ENCODE measurements at places on chromosomes 1 and 21.

GRCh38 chr1:62903982-62904855 is 120.3 kb downstream of the ATG4C start:
- no peak for DNase-seq

DNA sequence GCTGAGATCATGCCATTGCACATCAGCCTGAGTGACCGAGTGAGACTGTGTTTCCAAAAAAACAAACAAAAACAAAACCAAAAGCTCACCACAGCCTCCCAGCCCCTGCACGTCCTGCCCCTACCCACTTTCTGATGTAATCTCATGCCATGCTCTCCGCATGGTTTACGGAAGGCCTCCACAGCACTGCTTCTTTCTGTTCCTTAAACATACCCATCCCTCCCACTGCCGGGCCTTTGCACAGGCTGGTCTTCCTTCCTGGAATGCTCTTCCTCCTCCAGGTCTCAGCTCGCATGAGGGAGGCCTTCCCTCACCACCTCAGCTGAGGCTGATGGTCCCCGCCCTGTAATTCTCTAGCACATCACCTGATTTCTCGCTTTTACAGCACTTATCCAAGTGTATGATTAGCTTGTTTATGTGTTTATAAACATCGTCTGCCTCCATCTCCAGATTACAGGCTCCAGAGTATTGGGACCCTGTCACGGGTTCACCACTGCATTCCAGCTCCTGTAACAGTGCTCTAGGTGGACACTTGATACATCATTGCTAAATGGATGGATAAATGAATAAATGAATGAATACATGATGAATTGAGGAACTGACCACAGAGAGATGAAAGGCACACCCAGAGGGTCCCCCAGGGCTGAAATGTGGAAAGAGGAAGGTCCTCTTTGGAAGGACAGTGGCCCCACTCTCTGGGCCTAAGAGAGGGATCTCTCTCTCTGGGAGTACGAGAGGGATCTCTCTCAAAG is 22.1 kb downstream of the TCEA3 start:
- DNase-seq, result no peak

GRCh38 chr1:110615548-110616130 is 9.5 kb upstream of the KCNA2 start:
- peak; percentile 42 for DNase-seq

GRCh38 chr21:31342348-31342747 is 1.7 kb downstream of the TIAM1 start:
- no peak for DNase-seq

DNA sequence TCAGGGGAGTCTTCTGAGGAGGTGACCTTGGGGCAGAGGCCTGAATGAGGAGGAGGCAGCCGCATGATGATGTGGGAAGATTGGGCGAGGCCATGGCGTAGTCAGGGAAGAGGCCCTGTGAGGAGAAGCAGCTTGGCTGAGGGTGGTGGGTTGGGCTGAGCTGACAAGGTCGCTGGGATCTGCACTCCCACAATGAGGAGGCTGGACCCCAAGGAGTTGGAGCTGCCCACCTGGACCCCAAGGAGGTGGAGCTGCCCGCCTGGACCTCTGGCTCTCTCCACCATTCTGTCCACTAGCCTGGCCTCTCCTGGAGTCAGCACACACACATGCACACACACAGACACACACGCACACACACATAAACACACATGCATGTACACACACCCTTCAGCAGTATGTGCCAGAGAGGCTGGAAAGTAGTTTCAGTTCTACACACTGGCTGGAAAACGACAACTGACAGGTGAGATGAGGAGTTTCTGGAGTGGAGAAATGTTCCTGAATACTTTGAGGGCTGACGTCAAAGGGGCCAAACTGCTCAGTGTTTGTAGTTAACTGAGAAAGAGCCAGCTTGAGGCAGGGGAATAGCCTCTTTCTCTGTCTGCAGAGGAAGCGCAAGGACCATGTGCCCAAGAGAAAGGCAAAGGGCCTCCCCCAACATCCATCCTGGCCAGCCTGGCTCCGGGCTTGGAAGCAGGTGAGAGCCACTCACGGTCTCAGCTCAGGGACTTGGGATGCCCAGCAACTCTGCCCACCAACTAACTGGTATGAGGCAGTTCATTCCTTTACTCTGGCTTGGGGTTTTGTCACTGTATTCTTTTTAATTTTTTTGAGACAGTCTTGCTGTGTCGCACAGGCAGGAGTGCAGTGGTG is 7.1 kb downstream of the SMPDL3B start:
- DNase-seq, result no peak

- no peak for DNase-seq
Measured at GRCh38 chr1:178134061-178134460, 40.2 kb downstream of the RASAL2 start.

- DNase-seq, result no peak
Measured at GRCh38 chr1:3483801-3484444, 29.5 kb downstream of the ARHGEF16 start.

GRCh38 chr1:172949096-172949495 is 101.6 kb downstream of the TNFSF18 start:
- DNase-seq, result no peak

GRCh38 chr1:46607345-46608130 is 3.5 kb upstream of the MKNK1 start:
- no peak for DNase-seq

GRCh38 chr1:226443439-226443838 is 35.5 kb upstream of the PARP1 start:
- DNase-seq, result no peak

DNA sequence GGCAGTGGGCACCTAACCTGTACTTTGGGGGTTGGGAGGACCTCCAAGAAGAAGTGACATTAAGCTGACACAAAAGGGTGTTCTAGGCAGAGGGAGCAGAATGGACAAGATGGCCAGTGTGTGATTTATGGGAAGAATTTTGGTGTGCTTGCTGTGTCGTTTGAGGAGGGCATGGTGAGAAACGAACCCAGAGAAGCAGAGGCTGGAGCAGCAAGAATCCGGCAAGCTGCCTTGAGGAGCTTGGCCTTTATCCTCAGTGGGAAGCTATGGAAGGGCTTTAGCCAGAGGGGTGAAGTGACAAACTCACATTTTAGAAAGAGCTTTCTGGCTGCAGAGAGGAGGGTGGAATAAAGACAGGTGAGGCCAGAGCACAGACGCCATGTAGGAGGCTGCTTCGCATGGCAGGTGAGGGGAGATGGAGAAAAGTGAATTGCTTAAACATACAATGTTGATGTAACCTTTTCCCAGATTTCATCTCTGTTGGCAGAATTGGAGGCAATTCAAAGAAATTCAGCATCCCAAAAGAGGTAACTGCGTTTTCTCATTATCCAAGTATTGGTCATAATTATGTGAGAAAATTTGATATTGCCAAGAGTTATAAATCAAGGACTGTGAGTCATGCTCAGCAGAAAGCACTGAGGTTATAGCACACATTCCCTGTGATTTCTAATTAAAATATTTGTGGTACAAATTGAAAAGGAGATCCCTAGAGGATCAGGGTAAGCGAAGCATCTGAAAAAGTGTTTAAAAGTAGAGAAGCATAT is 26.5 kb downstream of the TRIM45 start:
- no peak for DNase-seq

DNA sequence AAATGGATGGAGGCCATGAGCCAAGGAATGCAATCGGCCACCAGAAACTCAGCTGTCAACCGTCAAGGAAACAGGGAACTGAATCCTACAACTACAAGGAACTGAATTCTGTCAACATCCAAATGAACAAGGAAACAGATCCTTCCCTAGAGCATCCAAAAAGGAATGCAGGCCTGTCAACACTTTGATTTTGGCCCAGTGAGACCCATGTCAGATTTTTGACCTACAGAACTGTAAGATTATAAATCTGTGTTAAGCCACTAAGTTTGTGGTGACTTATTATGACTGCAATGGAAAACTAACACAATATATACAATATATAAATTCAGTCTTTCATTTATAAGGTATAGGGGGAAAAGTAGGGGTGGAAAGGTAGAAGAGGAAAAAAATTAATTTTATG is 55.3 kb downstream of the SHCBP1L start:
- no peak for DNase-seq

GRCh38 chr1:14689996-14690615 is 91.6 kb downstream of the KAZN start:
- no peak for DNase-seq

GRCh38 chr1:91752324-91752723 is 133.6 kb downstream of the TGFBR3 start:
- no peak for DNase-seq

DNA sequence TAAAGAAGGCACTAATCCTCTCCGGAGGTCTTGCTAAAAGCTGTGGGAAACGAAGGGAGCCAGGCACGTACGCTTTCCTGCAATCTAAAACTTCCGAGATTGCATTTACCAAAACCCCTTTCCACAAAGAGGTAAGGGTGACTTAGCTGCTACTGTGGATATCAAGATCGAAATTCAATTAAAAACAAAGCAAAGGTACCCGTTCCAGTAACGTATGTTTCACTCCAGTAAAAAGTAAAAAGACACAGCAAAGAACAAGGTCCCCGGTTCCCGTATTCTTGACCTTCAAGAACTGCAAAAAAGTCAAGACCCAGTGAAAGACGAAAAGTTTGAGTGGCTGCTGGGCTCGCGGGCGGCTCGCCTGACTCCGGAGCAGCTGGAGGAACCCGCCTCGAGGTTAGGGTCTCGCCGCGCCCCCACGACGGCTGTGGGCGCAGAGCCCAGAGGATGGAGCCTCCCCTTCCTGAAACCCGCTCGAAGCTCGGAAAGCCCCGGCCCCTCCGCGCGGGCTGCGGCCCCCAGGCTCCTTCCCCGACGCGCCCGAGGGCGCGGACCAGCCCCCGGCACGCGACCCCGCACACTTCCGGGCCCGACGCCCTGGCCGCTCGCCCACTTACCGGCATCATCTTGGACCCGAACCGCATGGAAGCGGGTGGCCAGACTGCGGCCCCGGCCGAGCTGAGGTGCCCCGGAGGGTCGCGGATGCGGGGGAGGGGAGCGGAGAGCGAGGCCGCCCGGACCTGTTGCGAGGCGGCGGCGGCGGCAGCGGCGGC is 524 bp downstream of the TP53BP2 start:
- no peak for DNase-seq

- no peak for DNase-seq
Measured at GRCh38 chr1:10693497-10694273, 102.8 kb downstream of the CASZ1 start.

DNA sequence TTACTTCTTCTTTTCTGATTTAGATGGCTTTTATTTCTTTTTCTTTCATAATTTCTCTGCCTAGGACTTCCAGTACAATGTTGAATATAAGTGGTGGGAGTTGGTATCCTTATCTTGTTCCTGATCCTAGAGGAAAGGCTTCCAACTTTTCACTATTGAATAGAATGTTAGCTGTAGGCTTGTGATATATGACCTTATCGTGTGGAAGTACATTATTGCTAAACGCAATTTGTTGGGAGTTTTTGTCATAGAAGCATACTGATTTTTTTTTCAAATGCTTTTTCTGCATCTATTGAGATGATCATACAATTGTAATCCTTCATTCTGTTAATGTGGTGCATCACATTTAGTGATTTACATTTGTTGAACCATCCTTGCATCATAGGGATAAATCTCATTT is 79.5 kb downstream of the FASLG start:
- DNase-seq, result no peak

GRCh38 chr1:100721526-100722207 is 2.1 kb downstream of the VCAM1 start:
- no peak for DNase-seq

DNA sequence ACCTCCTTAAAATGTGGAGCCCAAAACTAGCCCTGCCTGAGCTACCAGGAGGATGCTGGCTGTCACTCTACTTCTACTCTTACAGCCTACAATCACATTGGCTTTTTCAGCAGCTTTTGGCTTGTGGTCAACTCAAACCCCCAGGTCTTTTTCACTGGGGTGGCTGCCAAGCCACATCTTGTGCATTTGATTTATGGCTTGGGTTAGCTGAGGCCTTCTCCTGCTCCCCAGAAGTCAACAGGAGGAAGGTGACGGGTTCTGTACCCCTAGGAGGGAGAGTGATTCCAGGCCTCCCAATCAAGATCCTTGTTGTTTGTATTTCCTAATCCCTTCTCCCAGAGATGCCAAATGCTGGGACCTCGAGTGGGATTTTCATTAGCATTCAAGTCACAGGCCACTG is 124.3 kb downstream of the LACTBL1 start:
- no peak for DNase-seq

- DNase-seq, result no peak
Measured at GRCh38 chr1:67100833-67101232, 33.9 kb downstream of the C1orf141 start.

DNA sequence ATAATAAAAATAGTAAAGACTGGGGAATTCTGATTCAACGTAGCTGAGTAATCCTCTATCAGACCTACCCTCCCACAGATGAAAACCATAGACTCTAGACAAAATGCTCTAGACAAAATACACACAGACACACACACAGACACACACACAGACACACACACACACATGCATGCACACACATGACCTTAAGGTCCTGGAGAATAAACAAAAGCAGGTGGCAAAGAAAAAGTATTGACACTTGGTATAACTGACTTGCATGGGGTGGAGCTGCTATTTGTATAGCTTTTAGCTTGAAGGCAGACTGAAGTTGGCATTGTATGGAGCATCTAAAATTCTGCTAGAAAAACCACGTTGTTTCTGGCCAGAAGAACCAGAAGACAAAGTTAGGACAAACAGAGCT is 29.3 kb downstream of the C1orf141 start:
- DNase-seq, result no peak

GRCh38 chr1:246355411-246356230 is 151.5 kb downstream of the SMYD3 start:
- no peak for DNase-seq

GRCh38 chr1:172670791-172671190 is 11.9 kb downstream of the FASLG start:
- no peak for DNase-seq

GRCh38 chr1:76185207-76185606 is 110.7 kb downstream of the ST6GALNAC3 start:
- no peak for DNase-seq

DNA sequence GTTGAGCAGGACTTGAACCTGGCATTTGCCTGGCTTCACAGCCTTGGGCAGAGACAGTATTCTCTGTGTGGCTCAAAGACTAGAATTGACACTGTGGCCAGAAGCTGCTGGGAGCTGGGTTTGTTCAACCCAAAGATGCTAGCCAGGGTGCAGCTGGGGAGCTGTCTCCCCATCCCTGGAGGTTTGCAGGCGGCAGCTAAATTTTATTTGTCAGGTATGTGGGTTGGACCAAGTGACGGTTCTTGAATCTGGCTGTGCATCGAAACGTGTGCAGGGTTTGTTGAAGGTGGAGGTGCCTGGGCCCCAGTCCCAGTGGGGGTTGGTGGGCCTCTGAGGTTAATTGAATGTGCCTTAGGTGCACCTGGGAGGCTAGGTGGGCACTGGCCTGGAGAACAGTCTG is 11.8 kb downstream of the WNT4 start:
- DNase-seq, result no peak

DNA sequence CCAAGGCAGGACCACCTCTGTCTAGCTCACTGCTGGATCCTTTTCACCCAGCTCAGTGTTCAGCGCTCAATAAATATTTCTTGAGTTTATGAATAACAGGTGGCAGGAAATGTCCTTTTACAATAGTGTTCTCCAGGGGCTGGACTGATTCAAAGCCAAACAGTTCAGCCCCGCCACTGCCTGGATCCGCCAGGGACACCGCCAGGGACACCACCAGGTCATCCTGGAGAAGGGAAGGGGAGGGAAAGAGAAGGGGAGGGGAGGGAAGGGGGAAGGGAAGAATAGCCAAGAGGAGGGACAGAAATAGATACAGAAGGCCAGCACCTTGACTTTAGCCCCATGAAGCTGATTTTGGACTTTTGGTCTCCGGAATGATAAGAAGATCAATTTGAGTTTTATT is 255.6 kb downstream of the GRIK3 start:
- DNase-seq, result no peak
